NCI-H1930 (cell line): ENCODE measurements at places on chromosomes 4 and X.

DNA sequence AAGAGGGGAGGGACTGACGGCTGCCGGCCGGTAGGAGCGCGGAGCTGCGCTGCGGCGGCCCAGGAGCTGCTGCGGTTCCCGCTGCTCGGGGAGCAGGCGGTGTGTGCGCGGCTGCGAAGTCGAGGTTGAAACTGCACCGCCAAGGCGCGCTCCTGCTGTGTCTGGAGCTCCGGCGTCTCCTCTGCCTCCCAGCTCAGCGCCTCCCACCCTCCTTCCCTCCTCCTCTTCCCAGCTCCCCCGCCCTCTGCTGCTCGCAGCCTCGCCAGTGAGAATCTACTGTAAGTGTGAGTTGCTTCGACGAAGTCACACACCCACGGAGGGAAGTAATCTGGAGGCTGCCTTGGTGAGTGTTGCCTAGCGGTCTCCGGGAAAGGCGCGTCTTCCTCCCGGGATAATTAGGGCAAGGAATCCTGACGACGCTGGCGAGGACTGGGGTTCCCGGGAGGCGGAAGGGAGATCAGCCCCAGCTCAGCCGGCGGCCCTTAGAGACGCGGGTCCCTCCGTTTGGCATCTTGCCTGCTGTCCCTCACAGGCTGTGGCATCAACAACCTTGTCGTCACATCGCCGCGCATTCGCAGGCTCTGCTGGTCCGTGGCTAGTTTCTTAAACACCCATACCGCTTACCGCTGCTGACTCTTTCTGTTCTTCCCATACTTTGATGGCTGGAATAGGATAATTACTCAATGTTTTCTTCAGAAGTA, at the start of gene EPHA5:
EPHA5 (minus strand) TSS at position 159 of the 701 bp plus-strand sequence. CDS start 747 bp downstream, outside the sequence.
- peak; percentile 22 for DNase-seq

DNA sequence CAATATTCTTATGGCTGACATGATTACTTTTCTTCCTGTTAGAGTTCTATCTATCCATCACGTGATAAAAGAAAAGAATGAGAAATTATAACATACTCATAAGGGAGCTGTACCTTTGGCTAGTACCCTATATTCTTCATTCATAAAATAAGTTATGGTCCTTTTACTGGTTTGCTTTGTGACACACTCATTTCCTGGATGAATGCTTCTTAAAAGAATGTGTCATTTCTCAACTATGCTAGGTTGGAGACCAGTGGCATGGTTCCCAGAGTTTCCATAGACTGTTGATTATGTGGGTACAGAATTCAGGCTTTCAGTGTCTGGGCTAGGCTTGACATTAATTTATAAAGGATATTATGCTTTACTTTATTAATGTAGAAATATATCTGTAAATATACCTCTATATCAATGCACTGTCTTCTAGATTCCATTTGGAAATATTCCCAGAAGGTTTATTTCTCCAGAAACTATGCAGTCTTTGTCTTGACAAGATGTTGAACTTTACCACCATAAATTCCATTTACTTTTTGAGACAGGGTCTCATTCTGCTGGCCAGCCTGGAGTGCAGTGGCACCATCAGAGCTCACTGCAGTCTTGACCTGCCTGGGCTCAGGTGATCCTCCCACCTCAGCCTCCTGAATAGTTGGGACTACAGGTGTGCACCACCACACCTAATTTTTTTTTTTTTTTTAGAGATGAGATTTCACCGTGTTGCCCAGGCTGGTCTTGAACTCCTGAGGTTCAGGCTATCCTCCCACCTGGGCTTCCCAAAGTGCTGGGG, 23.8 kb downstream of the NUDT6 start:
- no peak for DNase-seq

DNA sequence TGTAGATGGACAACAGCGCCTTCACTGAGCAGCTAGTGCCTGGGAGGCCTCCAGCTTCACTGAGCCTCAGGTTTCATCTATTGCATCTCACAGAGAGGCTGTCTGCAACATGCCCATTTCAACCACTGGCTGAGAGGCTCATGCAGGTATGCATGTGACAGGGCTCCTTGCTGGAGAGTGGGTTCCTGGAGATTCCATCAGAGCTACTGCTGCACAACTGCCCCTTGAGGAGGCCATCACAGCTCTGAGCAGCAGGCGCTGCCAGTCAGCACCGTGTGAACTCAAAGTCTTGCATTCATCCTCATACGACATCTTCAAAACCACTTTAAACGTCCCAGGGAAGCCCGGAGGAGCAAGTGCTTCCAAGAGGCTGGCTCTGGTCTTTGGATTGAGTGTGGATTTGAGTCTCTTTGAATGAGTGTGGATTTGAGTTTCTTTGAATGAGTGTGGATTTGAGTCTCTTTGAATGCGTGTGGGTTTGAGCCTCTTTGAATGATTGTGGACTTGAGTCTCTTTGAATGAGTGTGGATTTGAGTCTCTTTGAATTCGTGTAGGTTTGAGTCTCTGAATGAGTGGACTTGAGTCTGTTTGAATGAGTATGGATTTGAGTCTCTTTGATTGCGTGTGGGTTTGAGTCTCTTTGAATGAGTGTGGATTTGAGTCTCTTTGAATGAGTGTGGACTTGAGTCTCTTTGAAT, 8.7 kb downstream of the P2RY8 start:
- no peak for DNase-seq

DNA sequence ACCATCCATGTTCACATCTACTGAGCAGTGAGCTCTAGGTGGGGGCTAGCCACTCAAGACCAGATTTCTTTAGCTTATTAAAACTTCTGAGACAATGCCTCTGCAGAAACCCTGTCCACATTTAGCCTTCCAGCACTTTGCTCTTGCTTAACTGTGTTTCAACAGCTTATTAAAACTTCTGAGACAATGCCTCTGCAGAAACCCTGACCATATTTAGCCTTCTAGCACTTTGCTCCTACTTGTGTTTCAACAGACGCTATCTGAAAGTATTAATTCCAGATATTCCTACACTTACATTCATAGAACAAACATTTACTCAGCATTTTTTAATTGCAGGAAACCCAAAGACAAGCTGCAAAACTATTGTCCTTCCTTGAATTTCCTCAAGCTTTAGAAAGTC, 91.9 kb downstream of the SEL1L3 start:
- DNase-seq = no peak

GRCh38 chr4:110059556-110060191, 138.7 kb downstream of the ELOVL6 start:
- no peak for DNase-seq

DNA sequence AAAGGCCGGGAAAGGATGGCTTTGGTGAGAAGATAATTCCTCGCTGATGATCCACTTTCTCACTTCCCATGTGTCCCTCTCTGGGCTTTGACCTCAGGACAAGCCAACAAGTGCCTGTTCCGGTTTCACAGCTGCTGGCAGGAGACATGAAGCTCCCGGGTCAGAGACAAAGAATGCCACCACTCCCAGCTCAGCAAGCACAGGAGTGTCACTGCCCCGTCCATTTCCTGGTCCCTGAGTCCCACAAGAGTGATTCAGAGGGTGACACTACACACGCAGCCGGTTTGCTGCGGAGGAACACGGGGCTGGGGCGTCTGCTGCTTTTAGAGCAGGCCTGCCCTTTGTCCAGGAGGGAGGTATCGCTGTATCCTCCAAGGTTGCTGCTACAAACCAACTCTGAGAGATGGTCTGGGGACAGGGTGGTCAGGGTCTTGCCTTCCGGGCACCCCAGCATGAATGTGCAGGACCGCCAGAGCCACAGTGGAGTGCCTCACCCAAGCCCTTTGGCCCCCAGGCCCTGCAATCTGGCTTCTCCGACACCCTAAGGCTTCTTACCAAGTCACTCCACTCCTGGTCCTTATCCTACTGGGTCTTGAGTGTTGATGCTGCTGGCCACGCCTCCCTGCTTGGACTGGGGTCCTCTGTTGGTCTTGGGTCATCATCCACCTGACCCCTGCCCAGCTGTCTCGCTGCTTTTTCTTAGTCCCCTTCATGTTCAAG, 49.5 kb downstream of the CPZ start:
- DNase-seq = no peak

DNA sequence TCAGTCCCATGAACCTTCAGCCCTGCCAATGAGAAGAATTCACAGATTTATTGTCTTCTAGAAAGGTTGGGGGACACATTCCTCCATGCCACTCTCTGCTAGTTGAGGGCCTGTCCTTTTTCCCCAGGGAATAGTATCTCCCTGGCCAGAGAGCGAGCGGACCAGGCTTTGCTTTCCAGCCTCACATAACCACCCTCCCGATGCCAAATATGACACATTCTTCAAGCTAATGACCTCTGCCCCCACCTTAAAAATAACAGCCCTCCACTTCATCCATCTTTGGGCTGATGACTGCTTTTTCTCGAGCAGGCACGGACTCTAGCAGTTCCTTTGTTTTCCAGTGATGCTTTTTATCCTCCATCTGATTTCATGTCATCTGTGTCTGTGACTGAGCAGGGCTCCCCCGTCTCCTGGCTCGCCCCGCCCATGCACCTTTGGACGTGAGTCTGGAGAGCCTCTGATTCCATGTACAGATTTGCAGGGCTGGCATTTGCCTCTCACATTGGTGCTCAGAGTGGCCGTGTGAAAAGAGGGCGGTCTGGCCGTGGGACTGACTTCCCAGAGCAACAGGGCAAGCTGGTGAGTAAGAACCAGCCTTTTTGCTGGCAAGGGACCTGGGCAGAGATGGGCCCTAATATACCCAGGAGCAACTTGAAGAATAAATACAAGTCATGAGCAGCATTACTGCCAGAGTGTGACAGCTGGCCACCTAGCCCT, 279.8 kb downstream of the BCOR start:
- no peak for DNase-seq

GRCh38 chr4:74714611-74715130, 79.7 kb downstream of the BTC start:
- DNase-seq = no peak

- no peak for DNase-seq
These were observed 65.7 kb upstream of the CAMK2D start for GRCh38 chr4:113827285-113827684.

DNA sequence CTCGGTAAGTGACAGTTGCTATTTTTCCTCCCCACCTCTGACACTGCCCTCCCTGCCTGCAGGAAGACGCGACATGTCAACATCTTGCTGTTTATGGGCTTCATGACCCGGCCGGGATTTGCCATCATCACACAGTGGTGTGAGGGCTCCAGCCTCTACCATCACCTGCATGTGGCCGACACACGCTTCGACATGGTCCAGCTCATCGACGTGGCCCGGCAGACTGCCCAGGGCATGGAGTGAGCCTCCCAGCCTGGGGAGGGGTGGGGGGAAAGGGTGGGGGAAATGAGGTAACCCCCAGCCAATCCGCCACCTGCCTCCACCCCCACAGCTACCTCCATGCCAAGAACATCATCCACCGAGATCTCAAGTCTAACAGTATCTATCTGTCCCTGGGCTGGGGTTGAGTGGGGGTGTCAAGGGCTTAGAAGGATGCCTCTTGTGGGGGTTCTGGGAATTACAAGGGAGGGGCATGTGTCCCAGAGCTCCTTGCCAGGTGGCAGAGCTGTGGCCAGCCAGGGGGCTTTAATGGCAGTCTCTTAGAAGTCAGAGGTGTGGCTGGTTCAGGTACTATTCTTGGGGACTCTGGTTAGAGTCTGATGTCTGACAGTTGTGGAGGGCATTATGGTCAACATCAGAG, 7.8 kb downstream of the ARAF start:
- DNase-seq = no peak

- DNase-seq = no peak
These were observed 558.9 kb upstream of the TENM3 start for GRCh38 chr4:181684310-181684709.

DNA sequence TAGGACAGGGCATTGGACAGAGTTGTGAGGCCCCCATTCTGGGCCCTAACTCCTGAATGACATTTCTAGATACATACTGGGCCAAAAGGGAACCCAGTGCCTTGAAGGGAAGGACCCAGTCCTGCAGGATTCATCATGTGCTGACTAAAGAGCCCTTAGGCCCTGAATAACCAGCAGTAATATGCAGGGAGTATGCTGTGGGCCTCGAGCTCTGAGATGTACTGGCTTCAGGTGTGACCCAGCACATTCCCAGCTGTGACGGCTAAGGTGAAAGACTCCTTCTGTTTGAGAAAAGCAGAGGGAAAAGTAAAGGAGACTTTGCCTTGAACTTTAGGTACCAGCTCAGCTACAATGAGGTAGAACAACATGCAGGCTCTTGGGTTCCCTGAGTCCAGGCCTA, 138.2 kb upstream of the HUWE1 start:
- DNase-seq = no peak

- DNase-seq = no peak
These were observed 30.9 kb upstream of the GK start for GRCh38 chrX:30622361-30622760.

DNA sequence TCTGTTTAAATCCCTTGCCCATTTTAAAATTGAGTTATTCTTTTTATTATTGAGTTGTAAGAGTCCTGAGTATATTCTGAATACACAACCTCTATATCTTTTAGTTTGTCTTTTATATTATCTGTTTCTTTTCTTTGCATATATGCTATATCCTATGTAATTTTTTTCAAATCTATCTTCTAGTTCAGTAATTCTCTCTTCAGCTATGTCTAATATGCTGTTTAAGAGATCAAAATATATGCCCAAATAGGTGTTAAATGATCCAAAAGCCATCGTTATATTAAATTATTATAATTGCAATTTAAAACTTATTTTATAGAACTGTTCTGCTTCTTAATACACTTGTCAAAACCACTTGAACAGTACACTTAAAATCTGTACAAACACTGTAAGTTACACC, 107.4 kb upstream of the TSPAN5 start:
- DNase-seq = no peak

DNA sequence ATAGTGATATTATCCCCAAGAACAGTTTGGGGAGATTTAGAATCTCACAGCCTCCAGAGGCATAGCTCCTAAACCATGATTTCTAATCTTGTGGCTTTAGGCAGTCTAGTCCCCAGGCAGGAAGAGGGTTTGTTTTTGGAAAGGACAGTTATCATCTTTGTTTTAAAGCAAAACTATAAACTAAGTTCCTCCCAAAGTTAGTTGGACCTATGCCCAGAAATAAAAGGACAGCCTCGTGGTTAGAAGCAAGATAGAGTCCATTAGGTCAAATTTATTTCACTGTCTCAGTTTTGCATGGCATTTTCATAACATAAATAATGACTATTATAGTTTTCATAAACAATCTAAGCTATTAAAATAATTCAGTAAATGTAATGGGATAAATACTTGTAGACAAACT, 120.5 kb downstream of the MAGEC2 start:
- DNase-seq = no peak

GRCh38 chr4:158164768-158165213, 8.0 kb downstream of the GASK1B start:
- no peak for DNase-seq

DNA sequence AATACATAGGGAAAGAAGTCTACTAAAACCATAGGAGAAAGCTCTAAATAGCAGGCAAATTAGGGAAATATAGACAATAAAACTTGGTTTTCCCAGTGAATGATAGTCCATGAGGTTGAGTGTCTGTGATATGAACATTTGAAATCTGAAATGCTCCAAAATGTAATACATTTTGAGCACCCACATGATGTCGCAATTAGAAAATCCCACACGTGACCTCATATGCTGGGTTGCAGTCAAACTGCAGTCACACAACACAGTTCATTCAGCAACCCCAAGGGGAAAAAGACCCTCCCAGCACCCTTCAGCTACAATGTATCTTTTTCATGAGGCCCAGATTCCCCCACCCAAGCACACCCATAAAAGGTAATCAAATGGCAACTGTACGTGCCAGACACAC, 155.6 kb downstream of the BTC start:
- no peak for DNase-seq
